Omental fat pad (tissue), 4 donors: ENCODE measurements at places on chromosomes 7 and 10.

GRCh38 chr7:103912891-103913605 lies 76.4 kb downstream of the RELN start:
- no peak for DNase-seq

DNA sequence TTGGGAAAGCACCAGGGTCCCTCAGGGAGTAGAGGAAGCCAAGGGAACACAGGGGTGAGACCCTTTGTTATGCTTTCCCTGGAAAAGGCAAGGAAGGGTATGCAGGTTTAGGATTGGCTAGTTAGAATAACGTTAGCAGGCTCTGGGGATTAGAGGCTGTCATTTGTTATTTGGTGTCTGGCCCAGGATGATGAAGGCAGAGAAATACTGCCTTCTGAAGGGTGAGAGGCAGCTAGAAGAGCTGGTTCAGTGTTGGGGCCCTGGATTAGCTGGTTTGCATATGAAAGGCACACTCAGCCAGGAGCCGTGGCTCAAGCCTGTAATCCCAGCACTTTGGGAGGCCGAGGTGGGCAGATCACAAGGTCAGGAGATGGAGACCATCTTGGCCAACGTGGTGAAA lies 3.0 kb upstream of the PILRA start:
- no peak for DNase-seq

- DNase-seq: no peak
Observed at GRCh38 chr10:9102026-9102425, 1047.5 kb downstream of the GATA3 start.

- DNase-seq: no peak
Observed at GRCh38 chr7:15780271-15780670, 93.8 kb upstream of the MEOX2 start.

- no peak for DNase-seq
Observed at GRCh38 chr7:71846160-71846559, 566.0 kb downstream of the CALN1 start.

DNA sequence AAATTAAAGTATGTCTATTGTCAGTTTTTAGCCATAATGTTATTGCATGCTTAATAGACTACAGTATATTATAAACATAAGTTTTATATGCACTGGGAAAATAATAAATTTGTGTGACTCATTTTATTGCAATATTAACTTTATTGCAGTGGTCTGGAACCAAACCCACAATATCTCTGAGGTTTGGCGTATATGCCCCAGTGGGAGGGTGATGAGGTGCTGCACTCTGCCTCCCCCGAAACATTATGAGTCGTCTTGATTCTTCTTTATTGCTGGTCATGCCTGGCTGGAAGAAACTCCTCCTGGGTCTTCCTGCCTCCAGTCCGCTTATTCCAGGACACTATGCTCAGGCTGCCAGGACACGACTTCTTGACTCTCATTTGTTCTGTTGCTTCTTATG lies 88.4 kb downstream of the MTPN start:
- DNase-seq: no peak

- no peak for DNase-seq
Observed at GRCh38 chr10:117544004-117544701, 1.6 kb downstream of the EMX2 start.

DNA sequence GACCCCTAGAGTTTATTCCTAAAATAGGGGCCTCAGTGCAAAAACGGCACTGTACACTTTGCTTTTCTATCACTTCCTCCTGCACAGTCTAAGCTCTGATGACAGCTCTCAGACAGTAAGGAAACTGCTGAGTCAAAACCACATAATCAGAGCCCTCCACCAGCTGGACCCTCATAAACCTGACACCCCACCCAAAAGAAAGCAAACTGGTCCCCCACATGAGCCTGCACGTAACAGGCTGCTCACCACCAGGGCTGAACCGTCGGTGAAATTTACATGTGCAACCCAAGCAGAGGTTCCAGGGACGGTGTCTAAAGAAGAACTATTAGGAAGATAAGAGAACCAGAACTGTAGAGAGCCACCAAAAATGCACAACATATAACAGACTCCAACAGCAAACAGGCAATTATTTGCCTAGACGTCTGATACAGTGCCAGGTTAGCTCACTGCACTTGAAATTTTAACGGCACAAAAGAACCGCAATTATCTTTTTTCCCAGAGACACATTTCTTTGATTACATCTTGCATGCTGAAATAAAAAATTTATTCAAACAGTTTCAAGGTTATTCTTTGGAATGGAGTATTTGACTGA lies 19.6 kb downstream of the SGMS1 start:
- DNase-seq: no peak

- DNase-seq: no peak
Observed at GRCh38 chr7:142711746-142712616, 37.3 kb upstream of the PRSS1 start.
